Mammary epithelial cell (primary cell): ENCODE measurements at places on chromosomes 7 and 10. TPM values are rescaled to one million over a fixed set of nuclear protein-coding genes. Genes with fewer than 3 reads are reported as not detected.
A peak's percentile ranks its signal among the peaks of the same experiment; 100 is the strongest.

CFAP70 gene
- 0.26 TPM for polyA plus RNA-seq

- DNase-seq = peak; percentile 17
Observed at GRCh38 chr7:12623885-12624498, 53.5 kb downstream of the SCIN start.

OR2A1 gene
- not detected for polyA plus RNA-seq

PTPRZ1 gene
- 17.1 TPM for polyA plus RNA-seq

CNPY1 gene
- not detected for polyA plus RNA-seq

- no peak for DNase-seq
Observed at GRCh38 chr7:43779045-43779812, 20.7 kb downstream of the BLVRA start.

GRCh38 chr7:128783143-128783861 is 7.7 kb upstream of the OPN1SW start:
- peak; percentile 48 for DNase-seq

DNA sequence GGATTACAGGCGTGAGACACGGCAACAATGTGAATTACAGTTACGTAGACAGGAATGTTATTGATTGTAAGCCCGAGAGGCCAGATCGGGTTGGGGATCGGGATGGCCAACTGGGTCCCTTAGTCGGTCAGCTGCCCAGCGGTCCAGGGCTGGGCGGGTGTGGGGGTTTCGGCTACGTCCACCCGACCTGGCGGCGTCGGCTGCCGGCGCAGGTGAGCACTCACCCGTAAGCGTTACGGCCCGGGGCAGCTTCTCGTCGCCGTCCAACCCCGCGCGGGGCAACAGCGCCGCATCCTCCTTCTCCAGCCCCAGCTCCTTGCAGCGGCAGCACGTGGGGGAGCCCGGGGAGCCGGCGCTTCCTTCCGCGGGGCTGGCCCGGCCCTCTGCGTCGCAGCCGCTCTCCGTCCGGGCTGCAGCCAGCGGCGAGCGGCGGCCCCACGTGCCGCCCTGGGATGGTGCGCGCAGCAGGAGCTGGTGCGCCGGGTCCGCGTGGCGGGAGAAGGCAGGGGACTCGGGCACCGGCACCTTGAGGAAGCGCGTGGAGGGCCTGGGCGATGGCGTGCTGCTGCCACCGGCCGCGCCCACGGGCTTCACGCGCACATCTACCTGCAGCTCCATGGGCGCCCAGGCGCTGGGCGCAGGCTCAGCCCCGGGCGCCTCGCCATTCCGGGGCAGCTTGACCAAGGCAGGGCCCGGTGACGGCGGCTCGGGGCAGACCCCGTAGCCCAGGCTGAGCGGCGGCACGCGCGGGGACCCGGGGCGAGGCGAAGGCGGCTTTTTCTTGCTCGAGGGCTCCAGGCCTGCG is 609 bp downstream of the KLRG2 start:
- DNase-seq = peak; percentile 20

MCM10 gene
- 13.2 TPM for polyA plus RNA-seq

GRCh38 chr7:41872966-41873365 is 170.1 kb upstream of the INHBA start:
- DNase-seq = no peak

UPK3B gene
- polyA plus RNA-seq = 0.02 TPM

CALY gene
- polyA plus RNA-seq = not detected

DNA sequence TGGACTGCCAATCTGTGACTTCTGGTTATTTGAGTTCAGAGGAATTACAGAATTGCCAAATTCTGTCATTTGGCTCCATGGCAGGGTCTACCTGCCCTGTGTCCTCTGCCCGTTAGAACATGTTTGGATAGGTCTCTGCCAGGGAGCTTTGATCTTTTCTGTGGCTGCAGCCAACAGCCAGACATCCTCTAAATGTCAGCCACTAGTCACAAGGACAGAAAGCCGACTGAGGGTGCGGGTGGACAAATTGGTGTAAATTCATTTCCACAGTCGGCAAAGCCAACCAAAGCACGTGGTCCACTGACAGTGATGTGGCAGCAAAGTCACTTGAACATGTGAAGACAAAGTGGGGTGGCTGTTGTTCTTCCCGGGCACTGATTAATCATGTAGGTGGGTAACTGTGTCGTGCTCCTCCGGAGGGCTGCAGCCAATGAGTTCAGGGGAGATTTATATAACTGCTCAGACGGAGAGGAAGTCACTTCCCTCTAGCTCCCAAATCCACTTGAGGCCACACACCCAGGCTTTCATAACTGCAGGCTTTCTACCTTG is 26.7 kb upstream of the CAMK1D start:
- no peak for DNase-seq

GNAT3 gene
- not detected for polyA plus RNA-seq

OPN4 gene
- not detected for polyA plus RNA-seq

DNA sequence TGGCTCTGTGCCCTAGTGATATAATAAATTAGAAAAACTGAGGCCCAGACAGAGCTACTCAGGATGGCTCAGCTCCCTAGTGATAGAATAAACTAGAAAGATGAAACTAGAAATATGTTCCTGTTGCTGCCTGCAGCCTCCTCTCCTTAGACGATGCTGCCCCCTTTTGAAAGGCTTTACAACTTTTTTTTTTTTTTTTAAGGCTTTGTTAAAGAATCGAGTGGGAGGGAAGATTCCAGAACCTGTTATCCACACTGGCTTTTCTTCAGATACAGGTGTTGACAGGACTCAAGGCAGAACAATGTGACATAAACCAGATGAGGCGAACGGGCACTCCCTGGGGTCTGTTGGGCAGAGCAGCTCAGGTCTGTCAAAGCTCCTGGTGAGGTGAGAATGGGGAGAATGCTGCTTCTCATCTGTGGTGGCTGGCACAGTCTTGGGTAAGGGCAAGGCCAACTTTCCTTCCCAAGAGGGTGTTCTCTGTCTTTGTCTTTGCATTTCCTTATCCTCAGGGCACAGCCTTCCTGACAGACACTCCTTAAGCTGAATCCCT is 175.1 kb downstream of the COBL start:
- peak; percentile 48 for DNase-seq

- peak; percentile 69 for DNase-seq
Observed at GRCh38 chr7:41685684-41686083, 17.2 kb downstream of the INHBA start.

ACBD7 gene
- 0.16 TPM for polyA plus RNA-seq

- no peak for DNase-seq
Observed at GRCh38 chr10:20215547-20216152, 399.4 kb downstream of the PLXDC2 start.

GRCh38 chr10:91908337-91909116 is 759 bp downstream of the FGFBP3 start:
- DNase-seq = peak; percentile 71

MACROH2A2 gene
- polyA plus RNA-seq = 21.6 TPM

DNA sequence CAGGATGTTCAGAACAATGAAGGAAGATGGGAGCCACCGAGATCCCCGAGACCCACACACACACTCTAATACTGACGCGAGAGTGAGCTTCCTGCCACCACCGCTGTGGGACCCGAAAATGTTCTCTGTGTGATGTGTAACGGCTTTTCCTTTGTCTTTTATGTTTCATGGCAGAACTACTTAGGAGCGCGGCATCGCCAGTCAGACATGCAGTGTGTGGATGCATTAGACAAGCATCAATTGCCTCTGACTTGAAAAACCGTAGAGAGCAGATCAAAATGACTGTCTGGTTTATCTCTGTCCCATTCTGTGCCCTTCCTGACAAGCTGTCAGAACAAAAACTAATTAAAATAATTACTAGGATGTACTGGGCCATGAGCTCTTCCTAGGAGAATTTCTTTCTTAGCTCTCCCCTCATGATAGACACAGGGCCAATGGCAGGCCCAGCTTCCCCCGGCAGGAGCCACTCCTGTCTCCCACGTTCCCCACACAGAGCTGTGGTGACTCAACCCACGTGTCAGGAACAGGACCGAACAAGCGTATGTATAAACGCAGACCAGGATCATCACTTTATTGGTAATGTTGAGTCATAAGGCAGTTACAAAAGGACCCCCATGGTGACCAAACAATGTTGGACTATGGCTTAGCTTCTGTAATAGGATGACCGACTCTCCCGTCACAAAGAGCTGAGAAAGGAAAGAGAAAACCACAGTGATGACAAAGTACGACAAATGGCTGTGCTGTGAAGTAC is 705.0 kb downstream of the PARD3 start:
- DNase-seq = peak; percentile 94

GRCh38 chr7:82212466-82212865 is 231.1 kb downstream of the CACNA2D1 start:
- no peak for DNase-seq

TUBB8 gene
- polyA plus RNA-seq = 0.02 TPM

DNA sequence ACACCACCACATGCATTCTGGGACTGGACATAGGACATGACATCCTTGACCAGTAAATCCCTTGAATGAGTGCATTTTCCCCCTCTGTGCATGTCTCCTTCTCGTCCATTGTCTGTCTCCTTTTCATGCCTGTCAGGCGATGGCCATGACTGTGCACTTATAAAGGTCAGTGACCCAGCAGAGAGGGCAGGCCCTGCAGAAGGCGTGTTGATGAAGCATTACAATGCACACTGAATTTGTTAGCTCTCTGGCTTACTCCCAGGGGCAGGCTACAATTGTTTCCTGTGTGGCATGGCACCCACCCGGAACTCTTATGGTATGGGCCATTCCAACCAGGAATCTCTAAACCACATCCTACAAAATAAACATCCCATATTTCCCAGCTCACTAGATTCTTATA is 71.1 kb downstream of the SAMD9 start:
- no peak for DNase-seq

DNA sequence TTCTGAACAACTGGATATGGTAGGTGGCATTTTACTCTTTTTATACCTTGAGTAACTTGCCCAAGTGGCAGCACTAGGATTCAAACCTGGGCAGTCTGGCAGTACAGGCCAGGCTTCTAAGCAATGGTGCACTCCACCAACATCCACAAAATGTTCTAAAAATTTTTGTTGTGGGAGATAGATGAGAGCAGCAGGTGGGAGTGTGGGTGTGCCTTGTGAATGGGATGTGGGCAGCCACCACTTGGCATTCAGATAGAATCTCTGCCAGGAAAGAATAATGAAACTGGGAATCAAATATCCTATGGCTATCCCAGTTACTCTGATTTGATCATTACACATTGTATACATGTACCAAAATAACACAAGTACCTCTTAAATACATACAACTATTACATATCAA is 810.7 kb downstream of the MAGI2 start:
- DNase-seq = no peak

DNA sequence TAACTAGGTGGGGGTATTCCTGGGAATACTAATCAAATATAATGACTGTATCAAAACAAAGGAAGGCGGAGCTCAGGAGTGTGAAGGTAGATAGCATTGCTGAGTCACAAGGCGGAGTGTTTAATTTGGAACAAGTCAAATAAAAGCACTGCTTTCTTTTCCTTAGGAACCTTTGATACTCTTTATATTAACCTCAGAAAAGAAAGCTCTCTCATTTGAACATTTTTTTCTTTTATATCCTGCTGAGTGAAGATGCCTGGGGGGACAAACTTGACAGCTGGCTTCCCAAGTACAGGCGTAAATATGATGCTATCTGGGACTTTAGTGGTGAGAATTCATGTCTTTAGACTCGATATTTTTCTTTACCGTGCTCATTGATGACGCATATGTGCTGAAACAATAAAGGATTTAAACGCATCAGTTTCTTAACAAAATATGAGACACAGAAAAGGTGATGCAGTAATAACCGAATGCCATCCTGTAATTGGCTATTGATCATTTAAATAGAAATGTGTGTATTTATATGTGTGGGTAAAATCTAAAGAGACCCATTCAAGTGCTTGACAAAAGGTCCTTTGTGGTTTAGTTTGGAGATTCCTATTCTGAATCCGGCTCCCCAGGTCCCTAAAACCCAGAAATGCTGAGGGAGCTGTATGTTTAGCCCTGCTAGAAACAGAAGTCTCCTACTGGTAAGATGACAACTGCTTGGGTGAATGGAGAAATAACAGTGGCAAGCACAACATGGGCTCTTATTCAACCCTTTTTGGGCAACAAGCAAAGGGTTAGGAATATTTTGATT is 102.7 kb downstream of the PRTFDC1 start:
- DNase-seq = peak; percentile 73

GRCh38 chr7:98852826-98853225 is 17.0 kb downstream of the TMEM130 start:
- no peak for DNase-seq

DNA sequence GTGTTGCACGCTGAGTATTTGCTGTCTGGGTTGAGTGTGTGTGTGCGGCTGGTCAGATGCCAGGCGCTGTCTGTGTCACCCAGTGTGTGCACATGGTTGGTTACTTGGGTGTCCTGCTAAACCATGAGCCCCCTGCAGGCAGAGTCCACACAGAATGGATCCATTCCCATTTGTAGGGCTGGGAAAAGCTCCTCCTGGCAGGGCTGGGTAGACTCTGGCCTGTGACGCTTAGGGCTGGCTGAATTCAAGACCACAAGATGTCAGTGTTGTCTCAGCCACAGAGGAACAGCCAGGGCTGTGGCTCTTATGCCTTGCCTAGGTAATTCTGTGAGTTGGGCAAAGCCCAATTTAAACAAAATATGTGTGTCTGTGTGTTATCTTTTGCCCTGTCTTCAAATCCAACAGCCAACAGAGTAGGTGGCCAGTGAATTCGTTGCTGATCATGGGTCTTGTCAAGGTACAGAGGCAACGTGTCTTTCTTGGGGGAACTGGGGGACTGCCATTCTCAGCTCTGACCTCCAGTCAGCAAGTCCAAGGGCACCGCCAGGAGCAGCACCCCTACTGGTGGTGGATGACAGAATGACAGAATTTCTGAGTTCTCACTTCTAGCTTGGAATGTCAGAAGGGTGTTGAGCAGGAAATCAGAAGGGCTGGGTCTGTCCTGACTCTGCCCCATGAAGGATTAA is 285.1 kb downstream of the CCSER2 start:
- peak; percentile 51 for DNase-seq

TRIL gene
- polyA plus RNA-seq = 0.01 TPM

- DNase-seq = no peak
Observed at GRCh38 chr7:94380264-94380663, 14.4 kb upstream of the COL1A2 start.

TACR2 gene
- 0.08 TPM for polyA plus RNA-seq

ANKRD1 gene
- polyA plus RNA-seq = 0.16 TPM

DNA sequence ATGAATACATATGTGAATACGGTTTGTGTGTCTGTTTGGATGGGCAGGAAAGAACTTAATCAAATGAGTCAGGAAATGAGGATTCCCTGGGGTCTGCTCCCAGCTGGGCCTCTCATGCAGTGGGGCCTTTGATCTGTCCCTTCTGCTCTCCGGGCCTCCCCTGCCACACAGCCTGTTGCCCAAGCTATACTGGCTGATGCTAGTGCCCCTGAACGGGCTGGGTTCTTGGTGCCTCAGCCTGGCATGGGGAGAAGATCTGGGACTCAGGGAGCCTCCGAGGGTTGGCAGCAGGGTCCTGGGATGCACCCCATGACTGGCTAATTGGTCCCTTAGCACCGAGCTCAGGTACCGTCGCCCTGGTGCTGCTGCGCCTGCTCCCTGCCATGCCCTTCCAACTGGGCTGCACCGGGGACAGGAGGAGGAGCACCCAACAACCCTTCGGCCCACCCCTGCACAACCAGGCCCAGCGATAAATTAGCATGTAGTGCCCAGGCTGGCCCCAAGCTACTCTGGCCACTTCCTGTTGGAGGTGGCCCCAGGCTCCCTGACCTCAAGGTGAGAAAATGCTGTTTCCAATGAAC is 59.9 kb upstream of the DUSP5 start:
- no peak for DNase-seq

GATA3 gene
- polyA plus RNA-seq = 5.3 TPM
